ENCODE measurements at places on chromosomes 6 and 20. TPM values are rescaled to one million over a fixed set of nuclear protein-coding genes. Genes with fewer than 3 reads are reported as not detected.

The TFAP2C gene
- total RNA-seq, result not detected

The OLIG3 gene
- total RNA-seq, result not detected

The PAX1 gene
- not detected for total RNA-seq

The FRK gene
- total RNA-seq, result not detected

The DDX43 gene
- total RNA-seq, result 0.20 TPM

The CALHM5 gene
- not detected for total RNA-seq

The COL19A1 gene
- not detected for total RNA-seq

The KIAA0408 gene
- total RNA-seq, result 4.1 TPM

The AIG1 gene
- 11.3 TPM for total RNA-seq

The TMEM181 gene
- 19.2 TPM for total RNA-seq

The E2F3 gene
- 24.3 TPM for total RNA-seq

The SH3BGRL2 gene
- 0.14 TPM for total RNA-seq

The C6orf15 gene
- total RNA-seq, result not detected

The CYP21A2 gene
- total RNA-seq, result not detected

The OXT gene
- total RNA-seq, result 1.0 TPM

The ANKRD60 gene
- total RNA-seq, result not detected

The FAM83C gene
- not detected for total RNA-seq

The UCKL1 gene
- total RNA-seq, result 37.3 TPM

The TRIM38 gene
- 24.0 TPM for total RNA-seq

The REM1 gene
- not detected for total RNA-seq

The APCDD1L gene
- total RNA-seq, result not detected

The IBTK gene
- total RNA-seq, result 27.3 TPM

Measured in activated naive CD4-positive, alpha-beta T cell treated with anti-CD3 and anti-CD28 coated beads, Interleukin-2, amount 10 ng/mL, durations not matched to agents 5 hours and 36 hours (primary cell).